ENCODE measurements at places on chromosomes 4 and X. TPM values are rescaled to one million over a fixed set of nuclear protein-coding genes. Genes with fewer than 3 reads are reported as not detected.

GRCh38 chrX:64850371-64851082 lies 125.7 kb downstream of the ZC4H2 start:
- no peak for DNase-seq

AR gene
- polyA plus RNA-seq: 11.6 TPM

DNA sequence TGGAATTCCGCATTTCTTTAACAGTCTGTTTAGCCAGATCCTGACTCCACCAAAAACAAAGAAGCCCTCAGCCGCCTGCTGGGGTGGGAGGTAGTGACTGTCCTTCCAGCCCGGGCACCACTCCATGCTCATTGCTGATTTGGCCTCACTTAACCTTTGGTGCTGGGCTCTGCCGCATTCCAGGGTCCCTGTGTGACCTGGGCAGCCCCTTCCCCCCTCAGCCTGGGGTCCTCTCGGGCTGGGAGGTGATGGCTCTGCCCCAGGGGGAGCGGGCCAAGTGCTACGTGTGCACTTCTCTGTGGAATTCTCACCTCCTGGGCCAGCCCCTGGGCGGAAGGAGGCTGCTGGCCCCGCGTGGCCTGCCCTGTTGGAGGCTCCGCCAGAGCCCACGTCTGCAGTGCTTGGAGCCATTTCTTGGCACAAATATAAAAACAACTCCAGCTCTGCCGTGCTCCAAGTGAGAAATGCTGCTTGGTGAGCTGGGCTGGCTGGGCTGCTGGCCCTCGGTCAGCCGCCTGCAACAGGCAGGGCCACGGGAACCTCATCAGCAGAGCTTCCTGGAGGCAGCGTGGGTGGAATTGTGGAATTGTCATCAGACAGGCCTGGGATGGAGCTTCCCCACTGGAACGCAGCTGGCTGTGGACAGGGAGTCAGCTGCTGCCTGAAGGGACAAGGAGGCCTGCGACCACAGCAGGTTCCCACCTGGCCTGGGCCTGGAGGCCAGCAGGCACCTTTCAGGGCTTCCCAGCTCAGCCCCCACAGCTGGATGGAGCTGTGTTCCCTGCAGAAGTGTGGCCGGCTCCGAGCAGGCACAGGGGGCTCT lies 66.0 kb downstream of the TRMT44 start:
- DNase-seq: peak; percentile 39

DNA sequence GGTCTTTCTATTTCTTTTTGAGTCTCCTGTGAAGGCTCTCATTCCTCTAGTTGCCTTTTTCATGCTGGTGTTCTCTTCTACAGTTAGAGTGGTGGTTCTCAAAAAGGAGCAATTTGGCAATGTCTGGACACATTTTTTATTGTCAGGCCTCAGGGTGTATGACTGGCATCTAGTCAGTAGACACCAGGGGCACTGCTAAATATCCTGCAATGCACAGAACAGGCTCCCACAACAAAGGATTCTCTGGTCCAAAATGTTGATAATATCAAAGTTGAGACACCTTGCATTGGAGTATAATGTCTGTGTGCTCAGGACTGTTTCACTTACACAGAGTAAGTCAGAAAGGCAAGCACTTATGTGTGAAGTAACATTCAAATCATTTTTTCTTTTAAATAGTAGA lies 1360.7 kb downstream of the ADGRL3 start:
- DNase-seq: no peak

UGT2B11 gene
- polyA plus RNA-seq: not detected

TMA16 gene
- polyA plus RNA-seq: 15.3 TPM

- no peak for DNase-seq
Measured at GRCh38 chrX:119523664-119524184, 41.5 kb downstream of the STEEP1 start.

SHISA3 gene
- 0.78 TPM for polyA plus RNA-seq

MAP3K15 gene
- polyA plus RNA-seq: 0.38 TPM

- no peak for DNase-seq
Measured at GRCh38 chr4:127084666-127085065, 548.1 kb upstream of the INTU start.

SPARCL1 gene
- polyA plus RNA-seq: not detected

SYTL5 gene
- polyA plus RNA-seq: 2.1 TPM

Data from AG04450 (cell line).